ENCODE measurements at places on chromosomes 11 and 22.
A peak's percentile ranks its signal among the peaks of the same experiment; 100 is the strongest.

DNA sequence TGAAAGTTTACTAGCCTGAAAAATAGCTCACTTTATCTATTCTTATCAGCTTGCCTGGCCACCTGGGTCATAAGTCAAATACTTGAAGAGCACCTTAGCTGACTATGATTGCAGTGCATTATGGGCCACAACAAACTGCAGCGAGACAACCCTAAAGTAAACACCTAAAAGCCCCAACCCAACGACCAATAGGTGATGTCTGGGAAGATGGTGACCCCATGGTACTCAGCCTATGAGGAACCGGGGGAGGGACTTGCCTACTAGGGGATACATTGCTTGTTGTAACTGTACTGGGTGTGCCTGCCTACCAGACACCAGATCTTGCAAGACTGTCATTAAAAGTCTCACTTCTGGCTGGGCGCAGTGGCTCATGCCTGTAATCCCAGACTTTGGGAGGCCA lies 35.6 kb upstream of the APOBEC3A start:
- DNase-seq, result no peak

DNA sequence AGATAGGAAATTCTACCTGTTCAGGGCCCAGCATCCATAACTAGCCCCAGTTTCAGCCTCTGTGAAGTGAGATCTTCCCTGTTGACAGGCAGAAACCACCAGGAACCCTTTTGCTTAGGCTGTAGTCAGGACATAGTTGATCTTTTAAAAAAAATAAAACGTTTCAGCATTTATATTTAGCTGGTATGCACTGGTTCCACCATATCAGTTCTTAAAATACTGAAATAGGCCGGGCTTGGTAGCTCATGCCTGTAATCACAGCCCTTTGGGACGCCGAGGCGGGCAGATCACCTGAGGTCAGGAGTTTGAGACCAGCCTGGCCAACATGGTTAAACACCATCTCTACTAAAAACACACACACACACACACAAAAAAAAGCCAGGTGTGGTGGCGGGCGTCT lies 35.3 kb downstream of the GALNT18 start:
- no peak for DNase-seq

GRCh38 chr11:117669062-117669461 lies 128.0 kb downstream of the DSCAML1 start:
- no peak for DNase-seq

GRCh38 chr11:134333312-134333711 lies 1.5 kb downstream of the GLB1L2 start:
- no peak for DNase-seq

DNA sequence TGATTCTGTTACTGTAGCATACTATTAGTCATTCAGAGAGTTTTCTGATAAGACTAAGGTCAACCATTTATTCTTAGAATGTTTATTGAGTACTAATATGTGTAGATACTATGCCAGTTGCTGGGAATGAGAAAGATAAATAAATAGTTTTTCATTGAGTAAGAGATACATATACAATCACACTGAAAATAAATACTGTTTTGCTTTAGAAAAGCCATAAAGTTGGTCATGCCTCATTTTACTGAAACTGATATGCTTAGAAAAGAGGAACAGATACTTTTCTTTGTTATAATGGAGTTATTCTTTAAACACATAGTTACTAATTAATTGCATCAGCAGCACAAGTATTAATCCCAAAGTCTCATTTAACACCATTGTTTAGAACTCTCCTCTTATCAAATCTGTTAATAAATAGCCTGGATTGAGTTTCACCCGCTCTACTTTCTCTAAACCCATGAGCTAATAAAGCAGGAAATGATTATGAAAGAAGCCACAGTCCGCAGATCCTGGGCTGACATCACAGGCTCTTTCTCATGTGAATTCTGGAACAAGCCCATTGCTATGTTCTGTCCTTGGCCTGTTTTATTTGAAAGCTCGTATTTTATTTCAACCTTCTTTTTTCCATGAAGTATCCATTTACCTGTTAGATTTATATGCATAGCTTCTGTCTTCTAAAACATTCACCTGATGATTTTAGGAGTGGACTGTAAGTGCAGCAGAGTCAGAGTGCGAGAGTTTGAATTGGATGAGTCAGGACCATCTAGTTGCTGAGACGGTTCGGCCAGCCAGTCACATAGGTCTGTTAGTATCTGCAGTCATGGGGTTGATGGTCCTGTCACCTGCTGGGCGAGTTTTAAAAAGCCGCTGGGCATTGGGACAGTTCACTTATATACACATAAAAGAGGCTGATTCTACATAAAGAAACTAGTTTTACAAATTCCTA lies 35.5 kb downstream of the PIWIL4 start:
- DNase-seq, result peak; percentile 69

DNA sequence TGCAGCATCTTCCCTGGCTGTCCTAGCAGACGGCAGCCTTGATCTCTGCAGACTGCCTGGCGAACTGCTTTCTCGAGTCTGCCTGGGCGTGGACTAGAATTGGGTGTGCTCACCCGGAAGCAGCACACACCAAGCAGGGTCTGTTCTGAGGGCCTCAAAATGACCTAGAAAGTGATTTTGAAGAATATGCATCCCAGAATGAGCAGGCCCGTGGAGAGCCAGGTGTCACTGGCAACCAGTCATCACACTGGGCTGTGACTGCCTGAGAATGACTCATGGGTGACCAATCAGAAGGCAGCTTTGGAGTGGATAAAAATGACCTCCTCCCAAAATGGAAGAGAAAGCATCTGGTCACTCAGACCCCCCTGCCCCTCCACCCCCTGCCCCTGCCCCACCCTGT lies 114.9 kb upstream of the NECTIN1 start:
- DNase-seq, result no peak

GRCh38 chr22:39500101-39500500 lies 2.0 kb upstream of the MIEF1 start:
- DNase-seq, result no peak

- DNase-seq, result no peak
Observed at GRCh38 chr11:57069942-57070341, 81.2 kb downstream of the OR5AK2 start.

DNA sequence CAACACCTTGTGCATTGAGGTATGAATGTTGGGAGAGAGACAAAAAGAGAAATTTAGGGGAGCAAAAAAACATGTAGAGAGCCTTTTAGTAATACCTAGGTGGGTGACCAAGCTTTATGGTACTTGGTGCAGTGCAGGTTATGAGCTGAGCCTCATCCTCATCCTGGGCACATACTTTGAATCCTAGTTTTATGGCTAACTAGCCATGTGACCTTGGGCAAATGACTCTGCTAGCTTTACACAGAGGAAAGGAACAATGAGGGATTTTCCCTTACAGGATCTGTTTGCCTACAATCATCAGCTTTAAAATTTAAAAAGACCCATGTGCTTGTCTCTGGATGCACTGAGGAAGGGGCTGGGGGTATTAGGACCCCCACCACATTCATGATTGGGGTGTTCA lies 187.8 kb upstream of the ISX start:
- no peak for DNase-seq

DNA sequence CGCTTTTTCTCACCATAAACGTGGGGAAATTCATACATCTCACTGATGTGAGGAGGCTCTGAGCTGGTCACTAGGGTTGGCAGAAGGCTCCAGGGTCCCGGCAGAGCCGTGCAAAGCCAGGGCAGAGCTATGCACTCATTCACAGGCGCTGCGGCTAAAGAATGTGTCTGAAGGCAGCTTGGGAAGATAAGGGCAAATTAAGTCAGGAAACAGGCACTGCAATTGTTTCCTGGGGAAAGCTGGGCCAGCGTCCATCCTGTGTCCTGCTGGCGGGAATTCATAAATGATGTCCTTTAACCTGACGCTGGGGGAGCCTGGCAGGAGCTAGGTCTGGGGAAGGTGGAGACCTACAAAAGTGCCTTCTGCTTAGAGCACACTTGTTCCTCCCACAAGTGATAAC lies 27.6 kb downstream of the PKNOX2 start:
- no peak for DNase-seq

DNA sequence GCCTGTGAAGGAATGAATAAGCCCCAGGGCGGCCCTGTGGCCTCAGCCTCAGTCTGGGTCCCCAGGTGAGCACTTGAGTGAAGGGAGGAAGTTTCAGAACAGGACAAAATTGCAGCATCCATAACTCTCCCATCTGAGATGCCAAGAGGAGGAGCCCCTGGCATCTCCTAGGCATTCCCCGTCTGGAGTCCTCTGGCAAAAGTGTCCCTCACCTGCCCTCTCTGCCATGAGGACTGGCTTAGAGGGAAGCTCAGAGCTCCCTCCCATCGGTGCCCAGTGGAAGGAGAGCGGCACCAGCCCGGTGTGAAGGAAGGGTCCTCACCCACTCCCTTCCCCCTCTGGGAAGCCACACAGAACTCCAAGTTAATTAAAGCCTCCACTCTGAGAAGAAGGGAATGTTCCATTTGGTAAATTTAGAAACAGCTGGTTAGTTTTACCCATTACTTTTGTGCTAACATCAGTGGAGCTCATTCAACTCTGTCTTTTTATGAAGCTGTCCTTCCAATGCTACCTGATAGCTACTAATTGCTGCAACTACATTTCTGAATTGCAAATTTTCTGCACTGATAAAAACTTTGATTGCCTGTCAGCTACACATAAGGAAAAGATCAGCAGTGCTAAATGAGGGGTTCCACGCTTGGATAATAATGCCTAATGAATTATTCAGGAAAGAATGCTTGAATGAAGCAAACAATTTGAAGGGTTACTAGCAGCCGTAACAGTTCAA lies 123.3 kb upstream of the RCN1 start:
- no peak for DNase-seq

- DNase-seq, result no peak
Observed at GRCh38 chr22:37211075-37211865, 1.0 kb downstream of the SSTR3 start.

DNA sequence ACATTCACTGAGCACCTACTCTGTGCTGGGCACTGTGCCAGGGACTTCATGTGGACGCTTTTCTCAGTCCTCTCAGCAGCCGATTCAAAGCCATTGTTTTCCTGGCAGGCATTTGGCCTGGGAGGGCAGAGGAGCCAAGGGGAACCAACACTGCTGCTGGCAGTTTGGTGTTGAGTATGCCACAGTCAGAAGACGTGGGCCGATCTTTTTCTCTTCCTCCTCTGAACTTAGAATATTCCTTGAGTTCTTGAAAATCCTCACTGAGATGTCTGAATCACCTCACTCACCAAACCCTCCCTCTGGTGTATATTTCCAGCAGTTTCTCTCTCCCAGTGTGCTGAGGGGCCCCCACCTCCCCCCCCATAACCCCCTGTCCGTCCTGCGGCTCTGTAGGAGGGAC lies 114.5 kb upstream of the CRYBB3 start:
- DNase-seq, result no peak

GRCh38 chr22:50084080-50084477 lies 1.1 kb downstream of the MLC1 start:
- no peak for DNase-seq

DNA sequence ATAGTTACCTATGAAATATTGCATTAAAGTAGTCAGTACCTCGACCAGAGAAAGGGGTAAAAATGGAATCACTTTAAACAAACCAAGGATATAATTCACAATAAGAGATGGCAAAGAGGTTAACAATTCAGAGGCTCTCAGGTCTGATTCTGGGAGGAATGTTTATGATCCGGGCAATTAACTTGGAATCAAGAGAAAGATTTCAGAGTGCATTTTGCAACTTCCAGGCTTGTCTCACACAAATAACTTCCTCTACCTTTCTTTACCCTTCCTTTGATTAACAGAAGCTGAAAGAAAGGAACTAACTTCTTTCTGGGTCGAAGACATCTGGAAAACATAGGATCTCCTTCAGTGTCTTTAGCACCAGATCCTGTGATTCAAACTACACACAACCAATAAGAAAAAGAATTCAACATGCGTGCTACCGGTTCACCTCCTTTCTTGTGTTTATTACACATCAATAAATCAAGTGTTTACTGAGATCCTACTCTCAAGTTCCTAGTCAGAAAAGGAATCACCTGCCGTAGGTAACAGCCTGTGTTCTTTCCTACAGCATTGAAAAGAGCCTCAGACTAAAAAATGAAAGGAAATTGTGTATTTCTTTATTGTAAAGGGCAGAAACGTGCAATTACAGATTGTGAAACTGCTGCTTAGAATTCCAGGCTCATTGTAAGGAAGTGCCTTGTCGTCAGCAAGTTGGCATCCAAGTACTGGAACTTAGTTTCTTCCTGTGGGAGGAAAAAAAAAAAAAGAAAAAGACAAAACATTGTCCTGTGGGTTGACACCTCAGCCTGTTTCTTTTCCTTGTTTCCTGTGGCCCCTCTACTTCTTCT lies 29.5 kb downstream of the CARD18 start:
- DNase-seq, result no peak

Measured in AML-193 (cell line).